Fibroblast of upper back skin (primary cell): ENCODE measurements at places on chromosomes 3 and 15.

DNA sequence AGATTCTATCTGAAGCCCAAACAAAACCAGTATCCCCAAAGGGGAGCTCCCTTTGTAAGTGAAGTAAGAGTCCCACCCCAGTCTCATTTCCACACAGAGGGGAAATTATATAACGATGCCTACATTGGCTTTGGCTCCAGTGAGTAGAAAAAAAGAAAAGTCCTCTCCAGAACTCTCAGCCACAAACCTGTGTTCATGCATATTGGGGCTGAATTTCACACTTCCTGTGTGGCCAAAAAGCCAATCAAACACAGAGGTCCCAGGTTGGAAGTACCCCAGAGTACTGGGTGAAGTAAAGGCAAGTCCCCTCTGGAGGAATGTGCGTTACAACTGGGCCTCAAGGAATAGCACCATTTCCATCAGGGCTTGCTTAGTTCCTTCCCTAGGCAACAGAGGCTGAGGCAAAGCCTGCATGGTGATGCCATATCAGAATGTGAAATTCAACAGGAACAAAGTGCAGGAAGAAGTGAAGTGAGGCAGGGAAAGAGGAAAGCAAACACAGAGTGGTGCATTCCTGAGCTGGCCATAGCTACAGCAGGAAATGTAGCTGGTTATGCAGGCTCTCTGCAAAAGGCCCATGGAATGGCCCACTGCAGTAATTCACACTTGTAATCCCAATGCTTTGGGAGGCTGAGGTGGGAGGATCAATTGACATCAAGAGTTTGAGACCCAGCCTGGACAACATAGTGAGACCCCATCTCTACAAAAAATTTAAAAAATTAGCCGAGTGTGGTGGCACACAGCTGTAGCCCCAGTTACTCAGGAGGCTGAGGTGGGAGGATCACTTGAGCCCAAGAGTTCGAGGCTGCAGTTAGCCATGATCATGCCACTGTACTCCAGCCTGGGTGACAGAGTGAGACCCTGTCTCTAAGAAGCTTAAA lies 16.6 kb upstream of the CX3CR1 start:
- DNase-seq: no peak

- DNase-seq: peak; percentile 71
These were observed 17.2 kb upstream of the GNB5 start for GRCh38 chr15:52208306-52208946.

DNA sequence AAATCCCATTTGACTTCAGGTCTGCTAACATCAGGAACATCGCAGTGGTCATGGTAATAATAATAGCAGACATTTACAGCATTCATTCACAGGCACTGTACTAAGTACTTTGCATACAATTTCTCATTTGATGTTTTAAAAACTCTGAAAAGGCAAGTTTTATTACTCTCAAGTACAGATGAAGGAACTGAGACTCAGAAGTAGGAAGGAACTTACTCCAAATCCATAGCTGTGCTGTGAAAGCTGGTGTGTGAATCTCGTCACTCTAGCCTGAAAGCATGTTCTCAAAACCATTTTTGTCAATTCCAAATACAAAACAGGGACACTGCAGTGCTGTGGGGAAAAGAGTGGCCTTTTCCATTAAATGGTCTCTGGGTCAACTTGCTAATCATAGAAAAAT lies 179.9 kb downstream of the FAM43A start:
- no peak for DNase-seq

DNA sequence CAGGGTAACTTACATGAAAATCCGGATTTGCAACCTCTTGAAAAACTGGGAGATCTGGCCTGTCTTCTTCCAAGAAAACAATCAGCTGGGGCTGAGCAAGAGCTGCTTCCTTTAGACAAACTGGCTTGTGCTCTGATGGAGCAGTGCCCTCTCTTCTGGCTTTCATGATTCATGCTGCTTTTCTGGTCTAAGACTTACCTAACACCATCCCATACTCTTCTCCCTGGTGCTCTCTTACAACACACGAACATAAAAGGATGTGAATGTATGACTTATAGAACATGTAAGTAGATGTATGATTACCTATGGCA lies 9.9 kb downstream of the TJP1 start:
- DNase-seq: peak; percentile 56

GRCh38 chr3:16994854-16995525 lies 110.2 kb downstream of the PLCL2 start:
- no peak for DNase-seq

DNA sequence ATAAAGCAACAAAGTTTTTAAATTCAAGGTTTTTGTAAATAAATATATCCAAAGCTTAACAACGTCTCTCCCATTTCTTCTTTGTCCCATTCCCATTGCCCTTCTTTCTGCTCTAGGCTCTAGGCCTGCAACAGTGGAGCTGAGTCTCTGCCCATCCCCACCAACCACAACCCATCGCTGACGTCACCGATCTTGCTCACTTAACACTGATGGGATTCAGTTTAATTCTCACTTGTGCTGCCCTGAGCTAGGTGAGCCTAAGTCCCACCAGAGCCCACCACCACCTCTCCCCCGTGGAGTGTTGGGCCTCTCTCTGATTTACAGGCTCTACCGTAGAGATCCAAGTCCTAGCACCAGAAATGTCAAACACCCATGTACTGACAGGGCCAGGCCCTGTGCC lies 61.3 kb upstream of the RAB6B start:
- DNase-seq: peak; percentile 28

DNA sequence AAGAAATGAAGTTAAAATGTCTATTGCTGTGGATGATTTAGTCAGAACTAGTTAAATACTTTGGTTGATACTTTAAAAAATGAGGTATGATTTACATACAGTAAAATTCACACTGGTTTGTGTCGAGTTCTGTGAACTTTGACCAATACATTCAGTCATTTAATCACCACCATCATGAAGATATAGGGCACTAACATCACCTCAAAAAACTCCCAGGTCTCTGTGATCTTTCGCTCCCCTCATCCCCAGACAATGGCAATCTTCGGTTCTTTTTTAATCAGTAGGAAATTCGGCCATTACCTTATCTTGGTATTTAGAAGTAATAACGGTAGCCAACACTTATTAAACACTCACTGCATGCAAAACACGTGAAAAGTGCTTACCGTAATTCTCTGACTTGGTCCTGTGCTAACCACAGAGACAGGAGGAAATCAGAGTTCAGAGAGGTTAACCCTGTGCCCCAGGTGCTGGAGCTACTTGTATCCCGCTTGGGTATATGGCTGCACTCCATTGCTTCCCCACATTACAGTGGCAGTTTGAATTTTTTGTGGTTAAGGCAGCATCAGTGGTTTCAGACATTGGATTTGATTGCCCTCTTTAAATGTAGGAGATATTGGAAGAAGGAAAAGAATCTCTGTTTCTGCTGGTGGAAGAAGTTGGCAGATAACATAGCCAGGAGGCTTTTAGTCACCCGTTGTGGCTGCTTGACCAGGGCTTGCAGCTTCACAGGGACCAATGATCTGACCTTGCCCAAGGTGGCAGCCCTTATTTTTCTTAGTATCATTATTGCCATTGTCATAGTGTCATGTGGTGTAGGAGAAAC lies 4.2 kb downstream of the PLCL2 start:
- DNase-seq: no peak

DNA sequence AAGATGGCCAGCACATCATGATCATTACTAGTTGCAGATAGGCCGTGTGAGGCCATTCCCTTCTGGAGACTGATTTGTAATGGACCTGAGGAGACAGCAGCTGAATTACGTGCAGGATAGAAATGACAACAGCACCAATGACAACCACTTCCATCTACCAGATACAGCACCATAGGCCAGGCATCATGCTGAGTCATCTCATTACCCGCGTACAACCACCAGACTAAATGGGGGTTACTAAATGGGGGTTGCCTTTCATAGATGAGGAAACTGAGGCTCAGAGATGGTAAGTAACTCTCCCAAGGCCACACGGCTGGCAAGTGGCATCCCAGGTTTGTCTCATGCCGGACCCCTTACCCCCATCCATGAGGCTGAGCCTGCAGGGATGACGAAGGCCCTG lies 32.8 kb upstream of the FAM107A start:
- no peak for DNase-seq

DNA sequence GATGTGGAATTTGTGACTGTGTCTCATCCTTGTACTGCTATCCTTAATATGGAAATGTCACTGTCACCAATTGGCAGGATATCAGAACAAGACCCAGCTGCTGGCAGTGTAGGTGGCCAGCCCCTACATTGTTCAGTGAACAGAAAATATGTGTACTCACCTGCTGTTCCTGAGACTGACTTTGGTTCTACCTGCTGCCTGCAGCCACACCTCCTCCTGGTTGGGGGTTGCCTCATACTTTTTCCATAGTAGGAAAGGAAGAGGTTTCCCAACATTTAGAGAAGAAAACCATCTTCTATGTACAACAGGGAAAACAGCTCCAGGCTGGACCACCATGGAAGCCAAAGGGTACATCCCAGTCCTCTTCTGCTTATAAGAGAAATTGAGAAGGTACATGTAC lies 35.9 kb downstream of the SLC12A1 start:
- no peak for DNase-seq

GRCh38 chr3:105465251-105465853 lies 98.6 kb downstream of the ALCAM start:
- DNase-seq: no peak

- DNase-seq: peak; percentile 43
These were observed 52.6 kb downstream of the NSUN3 start for GRCh38 chr3:94115482-94115881.

- no peak for DNase-seq
These were observed 347.8 kb downstream of the TBC1D5 start for GRCh38 chr3:17394541-17395155.

DNA sequence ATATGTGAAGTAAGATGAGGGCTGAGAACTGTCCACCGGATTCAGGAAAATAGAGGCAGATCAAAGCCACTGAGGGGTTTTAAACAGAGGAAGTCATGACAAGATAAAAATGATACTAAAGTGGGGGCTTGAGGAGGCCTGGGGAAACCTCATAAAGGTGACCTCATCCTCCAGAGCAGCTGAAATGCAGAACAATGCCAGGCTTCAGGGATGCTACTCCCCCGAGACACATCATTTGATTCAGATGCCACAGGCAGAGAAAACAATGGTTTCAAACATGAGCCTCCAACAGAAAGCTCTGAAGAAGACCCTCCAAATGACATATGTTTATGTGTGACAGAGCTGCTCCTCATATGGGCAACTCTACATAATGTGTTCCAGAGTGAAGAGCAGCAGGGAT lies 6.4 kb downstream of the CFAP20DC start:
- DNase-seq: no peak

- no peak for DNase-seq
These were observed 72.4 kb downstream of the CRYGS start for GRCh38 chr3:186471771-186472170.

DNA sequence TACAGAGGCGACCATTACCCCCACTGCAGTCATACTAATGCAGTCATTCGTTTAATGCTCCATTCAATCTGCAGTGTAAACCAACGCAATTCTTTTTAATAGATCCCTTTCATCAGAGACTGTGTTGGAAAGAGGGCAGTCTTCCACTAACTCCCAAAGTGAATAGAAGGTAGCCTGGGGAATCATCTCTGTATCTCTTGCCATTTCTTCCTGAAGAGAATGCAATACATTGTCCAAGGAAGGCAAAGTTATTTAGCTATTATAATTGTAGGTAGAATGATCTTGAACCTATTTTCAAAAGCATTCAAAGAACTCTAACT lies 1.3 kb upstream of the SLITRK3 start:
- no peak for DNase-seq

- DNase-seq: peak; percentile 87
These were observed 87.7 kb downstream of the LSM3 start for GRCh38 chr3:14266361-14266760.

DNA sequence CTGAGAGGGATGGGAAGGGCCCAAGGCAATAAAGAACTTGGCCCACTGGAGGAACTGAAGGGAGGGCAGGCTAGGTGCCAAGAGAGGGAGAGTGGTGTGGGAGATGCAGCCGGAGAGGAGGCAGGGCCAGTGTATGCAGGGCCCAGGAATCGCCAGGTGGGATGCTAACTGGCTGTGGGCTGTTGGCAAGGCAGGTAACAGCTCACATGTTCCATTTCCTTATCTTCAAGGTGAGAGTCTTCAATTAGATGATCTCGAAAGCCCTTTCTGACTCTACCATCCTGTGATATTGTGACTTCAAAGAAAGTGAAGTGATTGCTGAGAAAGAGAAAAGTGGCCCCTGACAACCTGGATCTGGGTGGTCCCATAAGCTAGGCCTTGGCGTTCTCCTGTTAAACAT lies 49.0 kb downstream of the CASR start:
- no peak for DNase-seq

DNA sequence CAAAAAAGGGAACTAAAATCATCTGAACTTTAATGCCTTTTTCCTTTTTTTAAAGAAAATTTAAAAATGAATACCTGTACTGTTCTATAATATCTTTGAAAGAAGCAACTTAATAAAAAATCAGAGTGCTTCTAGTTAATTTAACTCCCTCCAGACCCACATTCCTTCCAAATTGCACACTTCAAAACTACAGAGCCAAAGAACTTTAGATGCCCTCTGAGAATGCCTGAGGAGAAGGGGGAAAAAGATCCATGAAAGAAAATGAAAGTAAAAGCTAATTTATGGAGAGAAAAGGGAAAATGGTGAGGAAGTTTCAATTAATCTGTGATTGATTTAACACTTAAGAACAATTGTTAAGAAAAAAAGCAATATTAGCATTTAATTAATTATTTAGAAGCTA lies 1141.6 kb downstream of the IGSF11 start:
- DNase-seq: peak; percentile 27

GRCh38 chr3:159721324-159721723 lies 267.3 kb upstream of the IL12A start:
- peak; percentile 32 for DNase-seq

DNA sequence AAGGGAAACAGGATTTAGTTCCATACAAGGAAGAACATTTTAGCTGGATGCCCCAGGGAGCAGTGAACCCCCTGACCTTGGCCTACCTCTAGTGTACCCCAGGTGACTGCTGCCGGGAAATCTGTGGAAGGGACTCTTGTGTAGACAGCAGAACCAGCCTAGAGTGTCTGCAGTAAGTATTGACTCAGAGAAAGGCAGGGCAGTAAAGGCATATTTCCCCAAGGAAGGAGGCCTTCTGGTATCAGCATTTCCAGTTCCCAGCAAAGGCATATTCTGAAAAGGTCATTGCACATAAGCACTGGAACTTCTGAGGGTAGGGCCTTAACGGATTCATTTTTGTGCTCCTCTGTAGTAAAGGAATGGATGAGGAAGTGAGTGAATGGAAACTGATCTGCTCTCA lies 246.2 kb downstream of the FAM43A start:
- DNase-seq: no peak

GRCh38 chr15:43852607-43853006 lies 25.8 kb downstream of the WDR76 start:
- no peak for DNase-seq

- peak; percentile 85 for DNase-seq
These were observed 74.7 kb downstream of the ZNF148 start for GRCh38 chr3:125300416-125300815.
